Fibroblast of villous mesenchyme (primary cell): ENCODE measurements at places on chromosomes 4 and X. TPM values are rescaled to one million over a fixed set of nuclear protein-coding genes. Genes with fewer than 3 reads are reported as not detected.

The EFHC2 gene
- total RNA-seq, result under 0.01 and 0.32 TPM in 2 replicates

DNA sequence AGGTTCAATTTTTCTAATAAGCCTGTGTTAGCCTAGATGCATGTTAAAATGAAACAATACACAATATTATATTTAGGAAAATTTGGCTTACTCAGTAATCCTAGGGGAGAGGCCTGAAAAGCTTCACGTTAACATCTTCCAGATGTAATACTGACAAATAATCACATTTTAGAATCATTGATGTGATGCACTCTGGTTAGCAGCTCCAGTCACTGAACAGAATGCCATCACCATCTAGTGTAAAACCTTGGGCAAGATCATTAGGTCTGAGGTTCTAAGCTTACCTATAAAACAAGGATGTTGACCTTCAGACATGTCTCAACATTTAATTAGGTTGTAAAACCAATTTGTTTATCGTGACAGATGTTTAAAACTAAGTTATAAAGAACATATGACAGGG is 1704.8 kb downstream of the STIM2 start:
- DNase-seq, result peak; percentile 0

DNA sequence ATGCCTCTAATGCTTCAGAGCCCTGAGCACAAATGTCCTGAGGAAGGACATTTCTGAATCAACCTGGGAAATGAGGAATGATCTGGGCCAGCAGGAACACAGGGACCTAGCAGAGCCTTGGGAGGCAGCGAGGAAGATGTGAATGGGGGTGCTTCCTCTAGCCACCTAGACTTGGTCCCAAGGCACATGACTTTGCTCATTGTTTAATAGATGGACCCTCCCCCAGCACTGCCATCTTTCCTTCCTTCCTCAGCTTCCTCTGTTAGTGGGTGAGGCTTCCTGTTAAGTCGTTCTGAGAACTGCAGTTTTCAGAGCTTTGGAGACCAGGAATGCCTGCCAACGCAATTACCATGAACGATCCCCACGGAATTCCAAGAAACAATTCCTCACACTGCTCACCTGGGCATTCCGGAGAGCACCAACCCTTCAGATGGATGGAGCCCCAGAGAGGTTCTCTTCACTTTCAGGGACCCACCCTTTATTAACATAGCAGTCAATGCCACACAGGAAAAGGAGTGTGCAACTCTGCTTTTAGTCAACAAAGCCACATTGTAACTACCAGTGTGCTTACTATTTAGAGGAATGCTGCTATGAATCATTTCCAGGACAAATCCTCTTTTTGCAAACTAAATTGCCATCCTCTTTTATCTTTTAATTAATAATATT is 48.5 kb upstream of the STIM2 start:
- no peak for DNase-seq

The TRAM1L1 gene
- 2.6 and 3.0 TPM in 2 replicates for total RNA-seq

The TCEAL6 gene
- not detected in 2 replicates for total RNA-seq

The DDX60 gene
- total RNA-seq, result 17.1 and 19.0 TPM in 2 replicates

GRCh38 chr4:3685081-3685645 is 81.0 kb upstream of the ADRA2C start:
- no peak for DNase-seq

The ADH1A gene
- not detected in 2 replicates for total RNA-seq

- DNase-seq, result peak; percentile 71
Measured at GRCh38 chr4:182917182-182918043, at the start of gene DCTD. DCTD (minus strand) TSS chr4:182917386; CDS start chr4:182915568, 1,818 bp downstream.

DNA sequence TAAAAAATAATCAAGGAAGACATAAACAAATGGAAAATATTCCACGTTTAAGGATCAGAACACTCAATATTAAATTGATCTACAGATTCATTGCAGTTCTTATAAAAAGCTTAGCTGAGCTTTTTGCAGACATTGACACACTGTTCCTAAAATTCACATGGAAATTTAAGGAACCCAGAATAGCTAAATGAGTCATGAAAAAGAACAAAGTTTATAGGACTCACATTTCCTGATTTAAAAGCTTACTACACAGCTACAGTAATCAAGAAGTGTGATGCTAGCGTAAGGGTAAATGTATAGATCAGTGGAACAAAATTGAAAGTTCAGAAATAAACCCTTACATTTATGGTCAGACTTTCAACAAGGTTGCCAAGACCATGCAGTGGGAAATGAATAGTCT is 33.1 kb downstream of the NSUN7 start:
- no peak for DNase-seq

The INTS12 gene
- 13.9 and 18.6 TPM in 2 replicates for total RNA-seq

The MSMO1 gene
- 369 and 731 TPM in 2 replicates for total RNA-seq

- DNase-seq, result no peak
Measured at GRCh38 chr4:128820671-128821070, 11.2 kb downstream of the JADE1 start.

The SMARCA5 gene
- 50.6 and 73.8 TPM in 2 replicates for total RNA-seq

The ZNF711 gene
- 0.32 and 0.86 TPM in 2 replicates for total RNA-seq

The DCAF8L2 gene
- not detected in 2 replicates for total RNA-seq

GRCh38 chr4:151418385-151418784 is 9.4 kb downstream of the FHIP1A start:
- DNase-seq, result peak; percentile 49

GRCh38 chrX:16870862-16871815 is 977 bp upstream of the RBBP7 start:
- no peak for DNase-seq

- DNase-seq, result no peak
Measured at GRCh38 chr4:158777423-158778155, 8.8 kb downstream of the FNIP2 start.
